ENCODE measurements at places on chromosomes 4 and X.
A peak's percentile ranks its signal among the peaks of the same experiment; 100 is the strongest.

DNA sequence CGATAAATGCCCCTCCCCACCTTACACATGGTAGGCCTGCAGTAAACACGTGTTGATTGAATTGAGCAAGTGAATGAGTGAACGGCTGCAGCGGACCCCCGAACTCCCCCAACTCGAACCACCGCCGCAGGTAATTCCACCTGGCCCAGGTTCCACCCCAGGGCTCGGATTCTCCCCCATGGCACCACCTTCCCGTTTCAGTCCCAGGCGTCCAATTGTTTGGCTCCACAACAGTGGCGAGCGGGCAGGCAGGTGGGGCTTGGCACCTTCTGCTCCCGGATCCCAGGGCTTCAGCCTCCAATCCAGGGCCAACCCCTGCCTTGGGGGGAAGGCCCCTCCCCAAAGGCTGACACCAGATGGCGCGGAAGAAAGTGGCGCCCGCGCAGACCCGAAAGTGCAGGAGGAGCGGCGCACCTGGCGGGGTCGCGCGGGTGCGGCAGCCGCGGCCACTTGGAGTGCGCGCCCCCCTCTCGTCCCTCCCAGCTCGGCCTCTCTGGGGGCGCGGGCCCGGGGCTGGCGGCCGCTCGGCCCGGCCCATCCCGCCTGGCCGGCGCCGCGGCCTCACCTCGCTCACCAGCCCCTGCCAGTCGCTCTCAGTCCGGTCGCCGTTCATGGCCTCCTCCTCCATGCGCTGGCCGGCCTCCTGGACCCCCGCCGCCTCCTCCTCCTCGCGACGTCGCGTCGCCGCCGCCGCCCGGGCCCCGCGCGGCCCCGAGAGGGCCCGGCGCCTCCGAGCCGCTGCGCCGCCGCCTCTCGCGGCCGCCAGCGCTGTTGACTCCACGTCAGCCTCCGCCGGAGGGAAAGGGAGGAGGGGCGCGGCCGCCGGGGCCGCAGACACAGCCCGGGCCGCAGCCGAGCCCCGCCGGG, at the start of gene CCDC149:
CCDC149 (minus strand) TSS at position 791 of the 867 bp plus-strand sequence; CDS start at position 613, 178 bp downstream.
- DNase-seq, result no peak
- peaks cover 4% of the 10 kb centered on the region for H3K4me1 ChIP-seq
- H3K27me3 ChIP-seq, result peaks cover 31% of the 10 kb centered on the region
- H3K36me3 ChIP-seq, result peaks cover 5% of the 10 kb centered on the region
- no peak within 1 kb of the TSS for H3K27ac ChIP-seq

DNA sequence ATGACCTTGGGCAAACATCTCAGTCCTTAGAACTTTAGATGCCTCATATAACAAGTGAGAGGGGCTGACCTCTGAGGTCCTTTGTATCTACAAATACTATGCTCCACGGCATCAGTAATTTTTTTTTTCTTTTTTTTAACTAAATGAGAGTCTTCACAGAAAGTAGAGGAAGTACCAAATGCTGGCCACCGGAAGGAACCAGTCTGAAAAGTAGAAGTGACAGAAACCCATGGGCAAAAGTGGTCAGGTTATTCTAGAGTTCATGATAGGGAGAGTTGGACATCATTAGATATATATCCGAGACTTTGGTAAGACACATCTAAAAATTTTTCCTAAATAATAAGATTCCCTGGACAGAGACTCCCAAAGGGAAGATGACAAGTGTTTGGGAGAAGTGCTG, 53.7 kb downstream of the COQ2 start:
- no peaks in the 10 kb centered on the region for H3K27me3 ChIP-seq
- H3K4me3 ChIP-seq, result peak overlapping the region; percentile 57
- no peaks in the 10 kb centered on the region for H3K36me3 ChIP-seq
- peak overlapping the region; percentile 84 for H3K27ac ChIP-seq
- peaks cover 40% of the 10 kb centered on the region for H3K4me1 ChIP-seq

- H3K27me3 ChIP-seq, result peaks cover 6% of the 10 kb centered on the region
- H3K4me1 ChIP-seq, result no peaks in the 10 kb centered on the region
Measured at GRCh38 chrX:120334603-120335002, 23.3 kb upstream of the TMEM255A start.

GRCh38 chr4:167100120-167100519, 134.2 kb downstream of the SPOCK3 start:
- no peaks in the 10 kb centered on the region for H3K27me3 ChIP-seq
- no peak for DNase-seq
- H3K4me3 ChIP-seq, result no peak overlapping the region

GRCh38 chr4:53647547-53647946, 56.3 kb upstream of the LNX1 start:
- no peak for DNase-seq
- no peak overlapping the region for H3K4me3 ChIP-seq
- no peaks in the 10 kb centered on the region for H3K36me3 ChIP-seq
- H3K27ac ChIP-seq, result no peak overlapping the region
- peaks cover 5% of the 10 kb centered on the region for H3K27me3 ChIP-seq
- no peaks in the 10 kb centered on the region for H3K4me1 ChIP-seq

DNA sequence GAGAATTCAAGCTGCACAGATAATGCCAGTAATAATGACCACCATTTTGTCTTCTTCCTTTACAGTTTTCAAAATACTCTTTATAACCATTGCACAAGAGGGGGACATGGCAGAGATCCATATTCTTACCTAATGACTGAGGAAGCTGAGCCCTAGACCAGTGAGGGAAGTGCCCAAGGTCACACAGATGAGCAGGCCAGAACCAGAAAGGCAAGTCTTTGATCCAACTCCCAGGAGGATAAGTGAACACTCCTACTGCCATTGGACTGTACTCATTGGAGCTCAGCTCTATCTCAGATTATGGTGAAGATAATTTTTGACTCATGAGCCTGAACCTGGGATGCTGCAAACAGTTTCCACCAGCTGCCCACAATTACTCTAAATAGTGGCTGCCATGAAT, 28.6 kb downstream of the AMER1 start:
- no peaks in the 10 kb centered on the region for H3K4me1 ChIP-seq
- H3K36me3 ChIP-seq, result no peaks in the 10 kb centered on the region
- no peak overlapping the region for H3K4me3 ChIP-seq
- no peaks in the 10 kb centered on the region for H3K27me3 ChIP-seq
- H3K27ac ChIP-seq, result no peak overlapping the region
- DNase-seq, result no peak

DNA sequence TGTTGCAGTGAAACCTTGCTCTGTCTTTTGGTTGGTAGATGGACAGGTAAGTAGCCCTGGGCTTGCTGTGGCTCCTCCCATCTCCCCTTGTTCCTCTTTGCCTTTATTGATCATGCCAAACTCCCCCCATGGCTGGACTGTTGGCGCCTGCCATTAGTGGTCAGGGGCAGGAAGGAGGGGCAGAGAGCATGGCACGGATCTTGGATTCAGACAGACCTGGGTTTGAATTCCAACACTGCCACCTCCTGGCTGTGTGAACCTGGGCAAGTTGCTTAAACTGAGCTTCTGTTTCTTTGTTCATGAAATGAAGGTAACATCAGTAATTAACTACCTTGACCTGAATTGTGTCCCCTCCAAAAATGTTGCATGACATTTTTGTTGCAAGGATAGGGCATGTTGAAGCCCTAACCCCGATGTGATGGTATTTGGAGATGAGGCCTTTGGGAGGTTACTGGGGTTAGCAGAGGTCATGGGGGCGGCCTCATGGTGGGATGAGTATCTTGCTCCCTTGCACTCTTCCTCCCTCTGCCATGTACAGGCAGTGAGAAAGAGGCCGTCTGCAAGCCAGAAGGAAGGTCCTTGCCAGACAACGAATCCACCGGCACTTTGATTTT, 6.0 kb downstream of the SLC2A9 start:
- H3K4me1 ChIP-seq, result peaks cover 22% of the 10 kb centered on the region
- H3K27ac ChIP-seq, result no peak overlapping the region
- DNase-seq, result no peak
- H3K4me3 ChIP-seq, result no peak overlapping the region
- no peaks in the 10 kb centered on the region for H3K36me3 ChIP-seq
- no peaks in the 10 kb centered on the region for H3K27me3 ChIP-seq

GRCh38 chr4:54318904-54319303, 89.8 kb downstream of the PDGFRA start:
- peaks cover 12% of the 10 kb centered on the region for H3K4me1 ChIP-seq
- H3K36me3 ChIP-seq, result peaks cover 13% of the 10 kb centered on the region
- H3K27ac ChIP-seq, result no peak overlapping the region
- H3K27me3 ChIP-seq, result no peaks in the 10 kb centered on the region

DNA sequence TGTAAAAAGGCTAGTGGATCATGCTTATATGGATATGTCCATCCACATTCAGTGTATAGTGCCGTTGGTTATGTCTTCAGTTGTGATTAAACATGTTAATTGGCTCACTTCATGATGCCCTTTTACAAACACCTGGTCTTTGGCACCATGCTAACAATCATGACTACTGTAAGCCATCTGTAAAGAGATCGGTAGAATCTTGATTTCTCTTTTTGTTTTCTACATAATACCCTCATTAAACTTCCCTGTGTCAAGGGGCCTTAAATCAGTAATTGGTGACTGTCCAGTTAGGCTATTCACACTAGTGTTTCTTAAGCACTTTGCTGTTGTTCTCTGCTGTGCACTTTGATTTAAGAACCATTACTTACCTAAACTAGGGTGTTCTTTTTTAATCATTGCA, 475.2 kb downstream of the RPA4 start:
- DNase-seq, result no peak
- no peak overlapping the region for H3K4me3 ChIP-seq
- no peak overlapping the region for H3K27ac ChIP-seq
- H3K4me1 ChIP-seq, result no peaks in the 10 kb centered on the region
- no peaks in the 10 kb centered on the region for H3K27me3 ChIP-seq

- H3K4me1 ChIP-seq, result no peaks in the 10 kb centered on the region
- no peaks in the 10 kb centered on the region for H3K27me3 ChIP-seq
- no peak for DNase-seq
- H3K27ac ChIP-seq, result no peak overlapping the region
- no peaks in the 10 kb centered on the region for H3K36me3 ChIP-seq
- H3K4me3 ChIP-seq, result no peak overlapping the region
Measured at GRCh38 chrX:23396263-23396662, 61.6 kb downstream of the PTCHD1 start.

GRCh38 chr4:37868238-37868637, 22.6 kb upstream of the TBC1D1 start:
- H3K27ac ChIP-seq, result no peak overlapping the region
- H3K4me3 ChIP-seq, result no peak overlapping the region
- peaks cover 17% of the 10 kb centered on the region for H3K36me3 ChIP-seq
- H3K27me3 ChIP-seq, result no peaks in the 10 kb centered on the region
- H3K4me1 ChIP-seq, result peaks cover 12% of the 10 kb centered on the region
- no peak for DNase-seq

DNA sequence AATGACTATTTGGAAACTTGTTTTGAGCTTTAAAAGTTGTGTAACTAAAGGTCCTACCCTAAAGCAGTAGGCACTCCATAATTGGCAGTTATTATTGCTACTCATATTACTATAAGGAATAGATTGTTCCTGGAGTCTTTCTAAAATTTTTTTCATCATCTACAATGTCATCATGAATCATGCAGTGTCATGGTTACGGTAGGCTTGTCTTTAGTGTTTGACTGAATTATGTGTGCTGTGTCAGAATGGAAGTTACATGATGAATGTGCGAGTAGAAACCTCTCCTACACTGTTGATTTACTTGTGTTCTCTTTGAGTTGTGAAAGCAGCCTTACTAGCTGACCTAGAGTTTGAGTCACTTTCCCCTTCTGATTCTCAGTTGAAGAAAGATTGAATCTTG, 1099.9 kb downstream of the RAPGEF2 start:
- no peaks in the 10 kb centered on the region for H3K27me3 ChIP-seq
- H3K4me1 ChIP-seq, result no peaks in the 10 kb centered on the region
- DNase-seq, result no peak
- H3K36me3 ChIP-seq, result no peaks in the 10 kb centered on the region
- no peak overlapping the region for H3K27ac ChIP-seq

- H3K36me3 ChIP-seq, result peaks cover 7% of the 10 kb centered on the region
- peak; percentile 47 for DNase-seq
- H3K4me3 ChIP-seq, result peak overlapping the region; percentile 94
- H3K27me3 ChIP-seq, result no peaks in the 10 kb centered on the region
- H3K27ac ChIP-seq, result peak overlapping the region; percentile 98
- peaks cover 15% of the 10 kb centered on the region for H3K4me1 ChIP-seq
Measured at GRCh38 chrX:44344194-44344593, 722 bp upstream of the EFHC2 start.

- H3K4me1 ChIP-seq, result no peaks in the 10 kb centered on the region
- DNase-seq, result no peak
- H3K4me3 ChIP-seq, result no peak overlapping the region
Measured at GRCh38 chrX:23344904-23345271, 10.2 kb downstream of the PTCHD1 start.

DNA sequence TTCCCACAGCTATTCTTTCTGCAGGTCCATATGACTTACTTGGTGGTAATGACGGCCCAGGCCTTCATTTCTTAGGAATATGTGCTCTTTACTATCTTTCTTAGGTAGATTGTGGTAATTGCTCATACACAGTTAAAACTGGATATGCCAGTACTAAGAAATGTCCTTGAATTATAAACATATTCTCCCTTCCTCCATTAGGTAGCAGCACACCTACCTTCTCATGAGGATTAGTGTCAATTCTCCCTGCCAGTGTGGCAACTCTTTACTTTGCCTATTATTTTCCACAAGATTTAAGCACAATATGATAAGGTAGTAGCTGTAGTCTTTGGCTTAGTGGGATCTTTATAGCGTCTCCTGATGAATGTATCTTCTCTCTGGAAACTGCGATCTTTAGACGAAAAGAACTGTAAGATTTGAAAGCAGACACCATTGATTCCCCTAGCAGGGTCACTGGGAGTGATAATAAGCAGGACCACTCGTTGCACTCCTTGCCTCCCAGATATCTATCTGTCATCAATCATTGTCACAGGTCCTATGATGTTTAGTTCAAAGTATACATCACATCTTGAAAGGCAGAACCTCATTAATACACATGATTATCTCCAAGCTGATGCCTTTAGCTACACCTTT, 1240.7 kb downstream of the C4orf33 start:
- no peaks in the 10 kb centered on the region for H3K27me3 ChIP-seq
- H3K36me3 ChIP-seq, result no peaks in the 10 kb centered on the region
- H3K4me1 ChIP-seq, result no peaks in the 10 kb centered on the region
- no peak overlapping the region for H3K4me3 ChIP-seq
- H3K27ac ChIP-seq, result no peak overlapping the region

- no peak for DNase-seq
- H3K4me3 ChIP-seq, result no peak overlapping the region
- peaks cover 8% of the 10 kb centered on the region for H3K27me3 ChIP-seq
- H3K36me3 ChIP-seq, result no peaks in the 10 kb centered on the region
Measured at GRCh38 chr4:21801661-21802385, 146.7 kb downstream of the KCNIP4 start.

- H3K36me3 ChIP-seq, result no peaks in the 10 kb centered on the region
- H3K27ac ChIP-seq, result no peak overlapping the region
- no peak for DNase-seq
- H3K4me1 ChIP-seq, result no peaks in the 10 kb centered on the region
Measured at GRCh38 chr4:62917649-62918048, 1491.6 kb downstream of the TECRL start.

DNA sequence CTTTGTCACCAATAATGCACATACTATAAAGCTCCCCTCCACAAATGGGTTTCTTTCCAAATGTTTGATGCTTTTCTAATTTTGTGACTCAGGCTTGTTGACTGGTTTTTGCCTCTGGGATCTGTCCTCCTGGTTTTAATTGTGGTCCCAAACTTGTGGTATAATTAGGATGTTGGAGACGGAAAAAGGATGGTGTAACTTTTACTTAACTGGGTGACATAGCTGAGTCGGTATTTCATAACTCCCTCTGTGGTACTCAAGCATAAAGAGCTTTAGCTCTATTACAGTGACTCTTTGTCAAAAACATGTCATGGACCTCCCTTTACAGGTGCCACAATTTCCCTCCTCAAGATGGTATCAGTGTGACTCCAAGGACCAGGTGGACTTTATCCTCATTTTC, 119.7 kb upstream of the RBPJ start:
- H3K27me3 ChIP-seq, result peaks cover 32% of the 10 kb centered on the region
- H3K4me3 ChIP-seq, result no peak overlapping the region
- no peaks in the 10 kb centered on the region for H3K36me3 ChIP-seq
- no peaks in the 10 kb centered on the region for H3K4me1 ChIP-seq

- no peaks in the 10 kb centered on the region for H3K36me3 ChIP-seq
- no peak for DNase-seq
- no peaks in the 10 kb centered on the region for H3K27me3 ChIP-seq
- H3K4me3 ChIP-seq, result no peak overlapping the region
Measured at GRCh38 chr4:84877051-84877833, 89.2 kb downstream of the WDFY3 start.

All from naive B cell (primary cell).